IMR-90 (cell line): ENCODE measurements at places on chromosomes 13 and 19.

GRCh38 chr19:49490287-49491029, 3.0 kb downstream of the RPL13A start:
- H3K36me3 ChIP-seq: peaks cover 47% of the 10 kb centered on the region
- peaks cover 7% of the 10 kb centered on the region for H3K4me1 ChIP-seq
- no peak overlapping the region for H3K4me3 ChIP-seq
- no peak for DNase-seq
- H3K27me3 ChIP-seq: no peaks in the 10 kb centered on the region

DNA sequence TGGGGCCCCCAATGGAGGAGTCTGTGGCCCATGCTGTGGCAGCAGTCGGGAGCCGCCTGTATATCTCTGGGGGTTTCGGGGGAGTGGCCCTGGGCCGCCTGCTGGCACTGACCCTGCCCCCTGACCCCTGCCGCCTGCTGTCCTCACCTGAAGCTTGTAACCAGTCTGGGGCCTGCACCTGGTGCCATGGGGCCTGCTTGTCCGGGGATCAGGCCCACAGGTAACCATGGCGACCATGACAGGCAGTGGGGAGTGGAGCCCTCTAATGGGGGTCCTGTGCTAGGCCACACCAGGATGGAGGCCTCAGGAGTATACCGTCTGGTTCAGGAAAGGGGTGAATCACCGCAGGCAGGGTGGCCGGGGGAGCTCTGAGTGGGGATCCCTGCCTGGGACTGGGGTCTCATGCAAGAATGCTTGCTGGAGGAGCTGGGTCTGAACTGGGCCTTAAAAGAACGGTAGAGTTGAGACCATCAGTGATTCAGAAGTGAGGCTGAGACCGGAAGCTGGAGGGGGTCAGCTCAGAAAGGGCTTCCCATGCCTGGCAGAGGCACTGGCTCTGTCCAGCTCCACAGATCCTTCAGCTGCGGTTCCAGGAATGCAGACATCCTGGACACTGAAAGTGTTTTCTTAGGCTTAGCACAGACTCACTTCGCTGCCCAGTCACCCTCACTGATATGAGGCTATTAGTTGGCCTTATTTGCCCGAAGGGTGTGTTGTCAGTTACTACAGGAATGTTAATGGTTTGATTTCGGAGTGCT, 29.1 kb downstream of the CNFN start:
- H3K36me3 ChIP-seq: peaks cover 33% of the 10 kb centered on the region
- H3K4me1 ChIP-seq: no peaks in the 10 kb centered on the region
- H3K27ac ChIP-seq: no peak overlapping the region
- no peak overlapping the region for H3K4me3 ChIP-seq
- no peaks in the 10 kb centered on the region for H3K27me3 ChIP-seq

DNA sequence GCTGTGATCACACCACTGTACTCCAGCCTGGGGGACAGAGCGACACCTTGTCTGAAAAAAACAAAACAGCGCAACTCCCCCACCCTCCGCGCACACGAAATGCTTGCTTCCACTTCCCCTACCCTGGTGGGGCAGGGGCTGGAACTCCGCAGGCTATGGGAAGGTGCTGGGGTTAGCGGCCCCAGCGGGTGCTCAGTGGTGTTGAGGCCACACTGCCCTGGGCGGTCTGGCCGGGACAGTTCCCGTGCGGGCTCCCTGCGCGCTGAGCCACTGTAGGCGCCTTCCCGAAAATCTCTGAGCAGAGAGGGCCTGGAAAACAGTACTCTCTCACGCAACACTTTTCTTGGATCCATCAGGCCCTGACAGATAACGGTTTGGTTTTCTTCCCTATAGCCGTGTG, 1.1 kb upstream of the WTIP start:
- no peak overlapping the region for H3K4me3 ChIP-seq
- H3K27me3 ChIP-seq: no peaks in the 10 kb centered on the region
- no peak overlapping the region for H3K27ac ChIP-seq
- peaks cover 16% of the 10 kb centered on the region for H3K4me1 ChIP-seq
- H3K36me3 ChIP-seq: 0 out of 2 replicates have a peak, but pooled peaks cover 4% of the 10 kb centered on the region

DNA sequence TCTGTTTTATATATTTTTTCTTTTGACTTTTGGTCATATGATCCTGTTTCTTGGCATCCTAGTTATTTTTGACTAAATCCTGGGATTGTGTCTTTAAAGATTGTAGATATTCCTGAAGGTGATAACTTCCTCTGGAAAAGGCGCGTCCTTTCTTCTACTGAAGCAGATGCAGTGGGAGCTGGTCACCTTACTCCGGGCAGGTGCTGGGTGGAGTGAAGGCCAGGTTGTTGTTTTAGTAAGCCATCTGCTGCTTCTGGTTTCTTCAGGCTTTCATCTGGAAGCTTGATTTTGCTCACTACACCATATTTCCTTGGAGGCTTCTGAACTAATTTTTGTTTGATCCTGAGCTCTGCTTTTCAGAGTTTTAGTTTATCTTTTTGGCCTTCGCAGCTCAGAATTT, 21.5 kb downstream of the URI1 start:
- H3K27ac ChIP-seq: no peak overlapping the region
- no peak overlapping the region for H3K4me3 ChIP-seq
- H3K27me3 ChIP-seq: no peaks in the 10 kb centered on the region
- no peak for DNase-seq
- H3K4me1 ChIP-seq: peaks cover 25% of the 10 kb centered on the region
- no peaks in the 10 kb centered on the region for H3K36me3 ChIP-seq

DNA sequence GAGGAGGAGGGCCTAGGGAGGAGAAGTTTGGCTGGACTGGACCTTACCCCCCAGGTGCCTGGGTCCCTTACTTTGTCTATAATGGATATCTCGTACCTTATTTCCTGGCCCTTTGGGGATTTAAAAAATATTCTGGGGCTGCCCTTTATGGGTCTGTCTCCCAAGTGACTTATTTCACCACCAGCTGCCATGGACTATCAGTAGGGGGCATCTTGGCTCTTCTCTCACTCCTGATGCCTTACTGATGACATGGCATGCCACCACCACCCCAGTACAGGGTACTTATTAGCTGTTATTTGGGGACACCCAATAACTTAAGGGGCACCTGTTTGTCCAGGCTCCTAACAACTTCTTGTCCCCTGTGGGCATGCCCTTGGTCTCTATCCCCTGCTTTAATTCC, 38.0 kb downstream of the NFIX start:
- H3K36me3 ChIP-seq: peaks cover 29% of the 10 kb centered on the region; the same call in 1 of the 2 replicates
- no peak overlapping the region for H3K4me3 ChIP-seq
- no peak overlapping the region for H3K27ac ChIP-seq
- no peak for DNase-seq
- no peaks in the 10 kb centered on the region for H3K27me3 ChIP-seq
- peaks cover 40% of the 10 kb centered on the region for H3K4me1 ChIP-seq

DNA sequence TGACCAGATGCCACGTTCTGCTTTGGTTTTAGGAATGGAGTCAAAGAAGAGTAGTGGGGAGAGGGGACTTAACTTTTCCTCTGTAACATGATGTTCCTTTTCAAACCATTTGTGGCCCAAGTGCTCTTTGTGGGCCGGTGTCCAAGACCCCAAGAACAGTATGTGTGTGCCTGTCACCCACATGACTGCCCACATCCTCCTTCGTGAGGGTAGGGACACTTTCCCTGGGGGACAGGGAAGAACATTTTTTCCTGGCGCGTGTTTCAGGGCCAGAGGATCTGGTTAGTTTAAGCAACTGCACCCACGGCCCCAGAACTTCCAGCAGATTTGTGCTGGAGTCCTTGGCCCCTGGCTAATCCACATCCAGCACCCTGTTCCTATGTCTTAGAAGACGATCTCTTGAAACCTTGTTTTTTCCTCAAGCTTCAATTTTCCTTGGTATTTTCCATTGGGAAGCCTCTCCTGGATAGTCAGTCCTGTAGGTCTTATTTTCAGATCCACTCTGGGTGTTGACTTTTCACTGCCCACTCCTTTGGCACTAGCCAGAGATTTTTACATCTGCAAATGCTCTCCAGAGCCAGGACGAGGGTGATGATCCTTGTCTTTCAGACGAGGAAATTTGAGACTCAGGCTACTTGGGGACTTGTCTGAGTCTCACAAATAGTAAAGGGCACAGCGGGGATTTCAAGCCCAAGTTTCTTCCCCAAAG, 10.8 kb upstream of the CCDC97 start:
- no peaks in the 10 kb centered on the region for H3K27me3 ChIP-seq
- H3K4me3 ChIP-seq: no peak overlapping the region
- H3K36me3 ChIP-seq: peaks cover 77% of the 10 kb centered on the region
- DNase-seq: no peak
- H3K4me1 ChIP-seq: peaks cover 24% of the 10 kb centered on the region

DNA sequence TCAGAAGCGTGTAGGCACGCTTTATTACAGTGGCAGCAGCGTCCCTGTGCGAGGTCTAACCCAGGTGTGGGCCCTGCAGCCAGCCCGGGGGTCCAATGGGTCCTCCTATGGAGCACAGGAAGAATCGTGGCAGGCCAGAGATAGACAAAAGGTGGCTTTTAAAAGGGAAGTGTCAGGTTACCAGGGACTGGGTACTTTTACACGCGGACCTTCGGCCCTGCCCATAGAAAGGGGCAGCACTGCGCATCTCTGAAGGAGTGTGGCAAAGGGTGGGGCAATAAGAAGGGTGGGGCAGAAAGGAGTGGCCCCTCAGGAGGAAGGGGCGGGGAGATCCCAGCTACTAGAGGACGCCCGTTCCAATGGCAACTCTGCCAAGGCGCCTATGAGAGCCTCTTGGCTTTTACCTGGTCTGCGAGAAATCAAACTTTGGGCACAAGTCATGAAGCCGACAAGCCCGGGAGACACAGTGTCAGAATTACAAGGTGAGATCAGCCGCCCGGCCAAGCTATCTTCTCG, 1419.8 kb downstream of the UQCRFS1 start:
- H3K4me3 ChIP-seq: peak overlapping the region; percentile 91
- peaks cover 4% of the 10 kb centered on the region; the same call in 1 of the 2 replicates for H3K36me3 ChIP-seq
- DNase-seq: peak; percentile 58

GRCh38 chr13:43203781-43204180, 180.4 kb downstream of the DNAJC15 start:
- H3K27me3 ChIP-seq: peaks cover 1% of the 10 kb centered on the region; the same call in 1 of the 2 replicates
- no peak overlapping the region for H3K27ac ChIP-seq
- H3K4me1 ChIP-seq: no peaks in the 10 kb centered on the region
- H3K36me3 ChIP-seq: no peaks in the 10 kb centered on the region

- no peaks in the 10 kb centered on the region for H3K4me1 ChIP-seq
- no peak for DNase-seq
- no peak overlapping the region for H3K4me3 ChIP-seq
- no peaks in the 10 kb centered on the region for H3K36me3 ChIP-seq
- H3K27ac ChIP-seq: no peak overlapping the region
Observed at GRCh38 chr19:7642295-7643030, 5.6 kb downstream of the STXBP2 start.

GRCh38 chr13:109719962-109720646, 66.3 kb downstream of the IRS2 start:
- no peaks in the 10 kb centered on the region for H3K36me3 ChIP-seq
- H3K4me3 ChIP-seq: no peak overlapping the region
- H3K27ac ChIP-seq: no peak overlapping the region
- no peak for DNase-seq
- no peaks in the 10 kb centered on the region for H3K4me1 ChIP-seq

- H3K27me3 ChIP-seq: no peaks in the 10 kb centered on the region
- no peak for DNase-seq
- peak overlapping the region; percentile 83 for H3K27ac ChIP-seq
- peaks cover 13% of the 10 kb centered on the region for H3K36me3 ChIP-seq
- peak overlapping the region; percentile 82 for H3K4me3 ChIP-seq
Observed at GRCh38 chr19:8321986-8322637, 816 bp downstream of the RPS28 start.

DNA sequence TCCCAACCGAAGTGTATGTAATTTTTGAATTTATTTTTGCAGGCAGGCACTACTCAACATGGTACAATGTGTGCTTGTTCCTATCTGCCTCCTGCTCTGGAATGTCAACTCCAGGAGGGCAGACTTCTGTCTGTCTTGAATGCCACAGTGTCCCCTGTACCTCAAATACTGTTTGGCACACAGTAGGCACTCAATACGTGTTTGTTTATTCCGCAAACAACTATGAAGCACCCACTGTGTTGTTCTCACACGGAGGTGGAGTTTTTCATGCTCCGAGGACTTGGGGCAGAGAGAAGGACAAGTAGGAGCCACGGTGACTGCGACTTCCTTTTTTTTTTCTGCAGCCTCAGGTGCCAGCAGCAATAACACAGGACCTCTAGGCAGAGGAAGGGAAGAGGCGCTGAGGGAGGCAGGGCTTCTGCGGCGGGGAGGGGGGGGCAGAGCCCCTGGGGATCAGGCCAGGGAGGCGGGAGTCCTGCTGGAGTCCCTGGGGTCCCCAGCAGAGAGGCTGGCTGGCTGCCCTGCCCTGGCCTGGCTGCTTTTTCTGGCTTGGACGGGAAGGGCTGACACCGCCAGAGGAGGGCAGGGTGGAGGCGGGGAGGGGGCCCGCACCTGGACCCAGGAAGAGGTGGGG, 29.3 kb upstream of the TNFAIP8L1 start:
- H3K4me3 ChIP-seq: no peak overlapping the region
- no peak overlapping the region for H3K27ac ChIP-seq
- peaks cover 41% of the 10 kb centered on the region for H3K27me3 ChIP-seq
- no peaks in the 10 kb centered on the region for H3K36me3 ChIP-seq
- DNase-seq: no peak

GRCh38 chr13:51584731-51585672, 740 bp downstream of the WDFY2 start:
- H3K27ac ChIP-seq: peak overlapping the region; percentile 81
- no peaks in the 10 kb centered on the region for H3K27me3 ChIP-seq

GRCh38 chr13:35789335-35790165, 313.1 kb upstream of the MAB21L1 start:
- peaks cover 2% of the 10 kb centered on the region; the same call in 1 of the 2 replicates for H3K4me1 ChIP-seq
- no peaks in the 10 kb centered on the region for H3K27me3 ChIP-seq
- no peak overlapping the region for H3K27ac ChIP-seq
- no peak overlapping the region for H3K4me3 ChIP-seq
- H3K36me3 ChIP-seq: no peaks in the 10 kb centered on the region

DNA sequence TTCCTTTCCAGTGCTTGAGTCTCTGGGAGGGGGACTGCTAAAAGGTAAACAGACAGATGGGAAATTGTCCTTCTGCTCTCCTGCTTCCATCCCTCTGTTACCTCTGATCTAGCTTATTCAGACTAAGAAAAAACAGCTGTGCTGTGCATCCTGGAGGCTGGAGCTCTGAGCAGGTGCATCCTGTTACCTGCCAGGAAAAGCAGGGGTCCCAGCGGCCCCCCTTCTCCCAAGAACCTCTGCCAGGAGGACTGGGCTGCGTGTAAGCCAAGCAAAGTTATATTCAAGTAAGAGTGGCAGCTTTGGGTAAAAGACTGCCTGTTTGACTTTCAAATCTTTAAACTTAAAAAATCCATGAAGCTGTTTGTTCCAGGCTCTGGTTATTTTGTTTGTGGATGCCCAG, 75.1 kb downstream of the C13orf42 start:
- DNase-seq: no peak
- H3K27ac ChIP-seq: no peak overlapping the region
- H3K27me3 ChIP-seq: peaks cover 16% of the 10 kb centered on the region
- no peak overlapping the region for H3K4me3 ChIP-seq
- no peaks in the 10 kb centered on the region for H3K36me3 ChIP-seq

GRCh38 chr13:50979187-50979586, 69.6 kb downstream of the RNASEH2B start:
- no peaks in the 10 kb centered on the region for H3K36me3 ChIP-seq
- H3K27ac ChIP-seq: no peak overlapping the region
- H3K4me3 ChIP-seq: no peak overlapping the region
- DNase-seq: no peak
- H3K4me1 ChIP-seq: no peaks in the 10 kb centered on the region

GRCh38 chr13:91647361-91647990, 249.1 kb downstream of the GPC5 start:
- DNase-seq: peak; percentile 12
- H3K4me3 ChIP-seq: no peak overlapping the region
- no peaks in the 10 kb centered on the region for H3K27me3 ChIP-seq
- H3K27ac ChIP-seq: no peak overlapping the region
- H3K36me3 ChIP-seq: no peaks in the 10 kb centered on the region

- no peaks in the 10 kb centered on the region for H3K36me3 ChIP-seq
- no peaks in the 10 kb centered on the region for H3K27me3 ChIP-seq
- no peak overlapping the region for H3K4me3 ChIP-seq
Observed at GRCh38 chr13:27355894-27356293, 68.5 kb upstream of the GTF3A start.
